ENCODE measurements at places on chromosomes 6 and 20.
A peak's percentile ranks its signal among the peaks of the same experiment; 100 is the strongest.

DNA sequence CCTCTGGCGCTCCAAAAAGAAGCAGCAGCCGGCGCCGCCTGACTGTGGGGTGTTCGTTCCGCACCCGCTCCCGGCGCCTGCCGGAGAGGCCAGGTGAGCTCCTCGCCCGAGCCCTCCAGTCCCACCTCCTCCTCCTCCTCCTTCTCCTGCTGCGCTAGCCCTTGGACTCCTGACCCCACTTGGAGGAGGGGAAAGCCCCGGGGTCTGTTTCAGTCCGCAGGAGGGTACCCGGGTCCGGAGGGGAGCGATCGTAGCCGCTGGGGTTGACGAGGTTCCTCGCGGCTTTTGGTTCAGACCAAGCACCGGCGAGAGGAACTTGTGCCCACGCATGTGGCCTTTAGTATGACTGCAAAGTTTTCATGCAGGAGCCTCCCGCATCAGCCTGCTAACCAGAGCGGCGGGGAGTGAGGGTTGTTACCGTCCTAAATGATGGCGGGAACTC lies 493 bp downstream of the CRYBG1 start:
- peak; percentile 11 for DNase-seq

- no peak for DNase-seq
Measured at GRCh38 chr6:154353626-154354025, 3.0 kb downstream of the IPCEF1 start.

DNA sequence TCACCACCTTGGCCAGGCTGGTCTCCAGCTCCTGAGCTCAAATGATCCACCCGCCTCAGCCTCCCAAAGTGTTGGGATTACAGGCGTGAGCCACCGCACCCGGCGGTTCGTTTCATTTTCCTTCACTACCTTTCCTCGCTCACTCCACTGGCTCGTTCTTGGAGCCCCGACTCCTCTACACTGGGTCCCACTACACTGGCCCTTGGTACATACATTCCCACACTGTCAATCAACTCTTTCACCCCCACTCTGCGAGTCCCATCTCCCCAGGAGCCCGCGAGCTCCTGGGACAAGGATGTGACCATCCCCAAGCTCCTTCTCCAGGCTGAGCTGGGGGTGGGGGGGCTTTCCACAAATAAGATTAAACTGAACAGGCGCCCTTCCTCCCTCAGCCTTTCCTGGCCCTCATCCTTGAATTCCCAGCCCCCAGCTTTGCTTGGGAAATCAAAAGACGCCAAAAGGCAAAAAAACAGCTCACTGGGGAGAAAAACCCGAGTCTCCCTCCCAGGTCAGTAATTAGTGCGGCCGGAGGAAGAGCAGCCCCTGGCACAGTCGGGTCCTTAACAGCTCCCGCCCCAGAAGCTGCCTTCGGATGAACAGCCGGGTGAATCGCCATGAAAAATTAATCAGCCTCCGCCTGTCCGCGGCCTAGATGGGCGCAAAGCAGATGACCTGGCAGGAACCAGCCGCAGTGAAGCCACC lies 42.8 kb upstream of the LY86 start:
- no peak for DNase-seq

DNA sequence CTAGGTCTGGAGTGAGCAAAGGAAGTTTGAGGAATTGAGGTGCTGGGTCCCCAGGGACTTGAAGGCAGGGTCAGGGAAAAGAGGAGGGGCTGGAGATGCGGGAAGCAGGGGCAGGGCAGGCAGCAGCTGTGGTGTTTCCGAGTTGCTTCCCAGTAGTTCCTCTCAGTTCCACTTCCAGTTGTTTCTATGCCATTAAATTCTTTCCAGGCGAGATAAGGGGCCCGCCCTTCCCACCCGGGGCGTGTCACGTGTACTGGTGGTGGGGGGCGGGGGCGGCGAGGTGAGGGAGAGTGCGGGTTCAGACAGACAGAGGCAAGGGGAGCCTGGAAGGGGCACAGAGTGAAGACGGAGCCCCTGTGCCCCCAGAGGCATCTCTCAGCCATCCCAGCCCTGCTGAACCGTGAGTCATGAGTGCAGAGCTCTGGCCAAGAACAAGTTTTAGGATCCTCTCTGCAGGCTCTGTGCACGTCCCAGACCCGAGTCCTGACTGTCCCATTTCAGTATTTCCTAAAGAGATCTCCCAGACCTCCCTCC lies 977 bp downstream of the TNXB start:
- DNase-seq, result no peak

DNA sequence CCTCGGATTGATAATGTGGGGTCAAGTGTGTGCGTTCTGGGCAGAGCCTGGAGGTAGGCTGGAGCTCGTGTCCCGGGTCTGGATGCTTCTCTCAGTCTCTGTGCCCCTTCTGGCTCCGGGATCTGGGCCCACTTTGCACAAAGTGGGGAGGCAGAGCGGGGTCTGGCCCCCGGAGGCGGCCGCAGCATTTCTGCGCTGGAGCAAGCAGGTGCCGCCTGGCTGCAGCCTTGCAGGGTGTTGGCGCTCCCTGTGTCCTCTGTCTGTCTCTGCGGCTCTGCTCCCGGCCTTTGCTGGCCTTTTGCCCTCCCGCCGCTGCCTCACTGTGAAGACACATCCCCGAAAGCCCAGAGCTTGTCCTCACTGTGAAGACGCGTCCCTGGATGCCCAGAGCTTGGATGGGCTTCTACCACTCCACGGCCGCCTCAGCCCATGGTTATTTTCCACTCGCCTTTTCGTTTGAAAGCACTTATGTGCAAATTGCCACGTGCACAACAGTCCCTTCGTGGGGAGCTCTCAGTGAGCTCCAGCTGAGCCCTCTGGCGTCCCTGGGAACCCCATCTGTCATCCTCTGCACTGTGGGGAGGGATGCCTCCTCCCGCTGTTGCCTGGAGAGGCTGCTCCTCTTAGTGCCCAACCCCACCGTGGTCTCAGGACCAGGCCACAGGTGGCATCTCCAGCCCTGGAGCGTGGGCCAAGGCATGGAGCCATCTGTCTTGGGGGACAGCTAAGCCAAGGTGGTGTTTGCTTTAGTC lies 17.4 kb downstream of the SLCO4A1 start:
- DNase-seq, result no peak

DNA sequence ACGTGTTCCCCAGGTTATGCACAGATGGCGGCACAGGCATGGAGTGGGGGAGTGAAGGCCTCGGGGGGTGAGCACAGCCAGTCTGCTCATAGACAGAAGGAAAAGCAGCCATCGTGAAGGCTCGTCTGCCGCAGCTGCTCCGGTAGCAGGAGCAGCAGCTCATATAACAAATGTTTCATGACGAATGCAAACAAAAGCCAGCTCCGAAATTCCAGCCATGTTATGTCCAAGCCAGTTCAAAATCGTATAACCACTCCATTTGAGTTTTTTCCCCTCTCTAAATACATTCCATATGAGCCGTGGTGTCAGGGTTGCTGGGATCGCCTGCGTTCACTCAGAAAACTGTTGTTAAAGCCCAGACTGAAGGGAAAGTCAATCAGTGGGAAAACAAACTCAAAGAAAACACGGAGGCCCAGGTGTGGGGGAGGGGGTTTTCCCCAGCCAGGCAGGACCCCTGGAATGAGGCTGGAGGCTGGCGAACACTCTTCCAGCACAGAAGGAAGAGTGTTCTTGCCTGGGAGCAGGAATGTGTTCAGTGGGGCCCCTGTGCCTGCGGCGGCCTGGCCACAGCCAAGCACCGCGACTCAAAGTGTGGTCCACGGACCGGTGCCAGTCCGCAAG lies 280.4 kb upstream of the TAB2 start:
- DNase-seq, result no peak

DNA sequence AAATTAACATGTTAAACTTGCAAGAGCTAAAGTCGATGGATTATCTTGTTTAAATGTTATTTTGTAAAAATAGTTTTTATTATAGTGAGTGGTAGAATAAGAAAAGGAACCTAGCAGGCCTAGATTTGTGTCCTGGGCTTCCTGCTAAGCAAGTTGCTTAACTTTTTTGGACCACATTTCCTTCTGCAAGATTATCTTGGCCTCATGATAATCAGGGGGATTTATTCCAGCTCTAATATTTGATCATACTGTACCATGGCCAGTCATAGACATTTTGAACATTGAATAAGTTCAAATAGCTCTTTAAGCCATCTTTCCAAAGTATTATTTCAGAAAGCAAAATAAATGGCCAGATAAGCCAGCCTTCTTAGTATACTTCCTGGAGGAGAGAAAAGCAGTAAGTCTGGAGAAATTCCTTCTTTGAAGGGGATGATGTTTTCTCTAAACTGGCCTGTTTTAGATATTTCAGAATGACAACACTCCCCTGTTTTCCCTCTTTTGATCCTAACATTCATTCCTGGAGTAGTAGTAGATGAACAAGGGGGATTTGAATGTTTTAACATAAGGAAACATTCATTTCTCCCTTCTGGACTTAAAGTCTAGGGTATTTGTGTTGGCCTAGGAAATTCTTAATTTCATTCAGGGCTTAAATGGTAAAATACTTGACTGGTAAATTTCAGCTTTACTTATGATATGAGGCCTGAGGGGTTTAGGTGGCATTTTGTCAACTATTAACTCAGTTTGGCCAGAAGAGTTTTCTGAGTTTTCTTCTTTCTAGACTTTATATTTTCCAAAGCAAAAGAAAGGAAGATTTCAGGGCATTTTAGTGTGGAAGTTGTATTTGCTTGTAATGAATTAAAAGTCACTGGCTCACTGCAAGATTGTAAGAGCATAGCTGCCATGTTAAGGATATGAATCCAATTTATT lies 108.8 kb upstream of the SCGN start:
- no peak for DNase-seq

GRCh38 chr6:167647737-167648470 lies 178.8 kb upstream of the AFDN start:
- no peak for DNase-seq

DNA sequence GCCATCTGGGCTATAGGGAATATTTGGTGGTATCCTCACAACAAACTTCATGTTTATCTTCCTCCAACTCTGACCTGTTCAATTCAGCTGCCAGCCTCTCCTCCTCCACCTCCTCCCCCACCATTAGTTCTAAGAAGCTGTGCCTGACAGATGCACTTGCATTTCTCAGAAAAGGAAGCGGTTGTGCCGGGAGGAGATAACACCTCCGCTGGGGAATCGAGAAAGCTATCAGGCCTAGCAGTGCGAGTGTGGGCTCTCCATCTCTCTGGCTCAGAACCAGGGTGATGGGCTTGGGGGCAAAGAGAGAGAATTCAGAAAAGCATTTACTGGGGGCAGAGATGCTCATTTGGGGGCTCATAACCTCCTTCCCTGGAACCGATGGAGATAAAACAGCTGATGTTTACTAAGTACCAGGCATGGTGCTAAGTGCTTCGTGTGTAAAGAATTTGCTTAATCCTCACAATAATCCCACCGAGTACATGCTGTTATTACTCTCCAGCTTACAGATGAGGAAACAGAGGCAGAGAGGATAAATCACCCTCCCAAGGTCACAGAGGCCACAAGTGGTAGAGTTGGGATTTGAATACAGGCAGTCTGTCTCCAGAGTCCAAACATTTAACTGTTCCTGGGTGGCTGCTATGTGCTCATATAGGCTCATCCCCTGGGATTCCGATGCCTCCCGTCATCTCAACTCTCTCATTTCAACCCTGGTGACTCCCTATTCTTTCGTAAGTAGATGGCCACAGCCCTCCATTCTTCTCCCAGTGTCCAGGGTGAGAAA lies 38.3 kb downstream of the COX4I2 start:
- DNase-seq, result peak; percentile 51

DNA sequence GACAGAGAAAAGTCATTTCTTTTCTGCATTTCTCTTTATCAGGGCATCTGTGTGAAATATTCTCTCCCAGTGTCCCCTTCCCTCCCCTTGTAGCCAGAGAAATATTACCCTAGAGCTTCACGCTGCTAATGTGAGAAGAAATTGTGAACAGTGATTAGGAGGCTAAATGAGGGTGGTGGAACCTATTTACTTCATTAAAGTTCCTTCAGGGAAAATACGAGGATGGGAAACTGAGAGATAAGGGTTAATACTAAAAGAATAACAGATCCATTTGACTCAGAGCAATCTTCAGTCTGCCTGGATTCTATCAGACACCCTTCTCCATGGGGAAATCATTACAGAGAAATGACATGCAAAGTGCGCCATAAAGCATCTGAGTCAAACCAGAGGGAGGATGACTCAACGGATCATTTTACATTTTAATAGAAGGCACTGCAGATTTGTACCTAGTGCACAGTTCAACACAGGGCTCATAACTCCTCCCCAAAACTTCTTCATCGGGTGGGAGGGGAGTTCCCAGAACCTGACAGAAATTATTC lies 131.3 kb downstream of the GJA10 start:
- DNase-seq, result peak; percentile 24

DNA sequence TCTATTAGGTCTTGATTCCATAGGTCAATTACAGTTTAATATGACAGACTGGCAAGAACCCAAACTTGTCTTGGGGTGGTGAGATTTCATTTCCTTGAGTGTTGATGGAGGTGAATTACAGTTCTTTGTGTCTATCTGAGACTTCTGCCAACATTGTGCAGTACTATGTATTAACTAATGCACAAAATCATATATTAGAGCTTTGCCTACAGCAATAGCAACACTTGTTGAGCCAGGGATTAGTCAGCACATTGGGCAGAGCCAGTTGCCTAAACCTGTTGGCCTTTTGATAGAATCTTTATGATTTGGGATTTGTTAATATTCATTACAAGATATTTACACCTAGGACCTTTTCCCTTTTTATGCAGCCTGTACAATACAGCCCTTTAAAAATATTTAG lies 135.3 kb upstream of the CENPW start:
- no peak for DNase-seq

- no peak for DNase-seq
Measured at GRCh38 chr6:8110117-8110721, 7.9 kb upstream of the EEF1E1 start.
